Stimulated activated CD8-positive, alpha-beta memory T cell treated with anti-CD3 and anti-CD28 coated beads, Interleukin-2, amount 100 ng/mL, for 48 hours (primary cell): ENCODE measurements at places on chromosomes 1 and 21.

- DNase-seq: no peak
These were observed 19.4 kb downstream of the CLIC6 start for GRCh38 chr21:34688145-34688544.

GRCh38 chr1:14926229-14926628 lies 227.3 kb upstream of the TMEM51 start:
- DNase-seq: no peak

DNA sequence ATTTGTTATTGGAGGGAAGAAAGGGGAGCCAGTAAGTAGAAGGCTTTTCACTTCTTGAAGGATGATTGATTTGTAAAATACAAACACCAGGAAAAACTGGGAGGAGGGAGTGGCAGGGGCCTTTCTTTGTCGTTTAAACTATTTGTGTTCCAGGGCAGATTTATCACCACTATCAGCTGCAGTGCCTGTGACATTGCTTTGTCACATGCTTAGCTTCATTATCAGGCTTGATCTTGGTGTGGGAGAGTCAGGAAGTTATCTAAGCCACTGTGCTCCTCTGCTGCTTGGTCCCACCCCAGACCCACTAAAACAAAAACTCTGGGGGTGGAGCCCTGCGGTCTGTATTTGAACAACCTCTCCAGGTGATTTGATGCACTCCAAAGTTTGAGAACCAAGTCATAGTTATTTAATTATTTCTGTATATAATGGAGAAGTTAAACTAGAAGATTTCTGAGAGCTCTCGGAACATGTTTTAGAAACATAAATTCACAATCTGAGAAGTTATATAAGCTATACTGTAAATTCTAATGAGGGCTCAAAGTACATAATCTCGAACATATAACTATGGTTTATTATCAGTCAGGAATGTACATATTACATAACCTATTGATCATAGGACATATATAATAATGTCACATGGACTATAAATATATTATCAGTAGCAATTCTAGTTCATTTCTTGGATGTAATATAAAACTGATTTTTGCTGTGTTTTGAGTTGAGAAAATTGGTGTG lies 87.9 kb downstream of the CDC14A start:
- DNase-seq: peak; percentile 65

GRCh38 chr1:231636157-231636556 lies 9.6 kb downstream of the DISC1 start:
- no peak for DNase-seq

GRCh38 chr1:12665511-12665910 lies 21.6 kb downstream of the AADACL4 start:
- no peak for DNase-seq

GRCh38 chr1:206551296-206551985 lies 44.1 kb downstream of the RASSF5 start:
- no peak for DNase-seq

DNA sequence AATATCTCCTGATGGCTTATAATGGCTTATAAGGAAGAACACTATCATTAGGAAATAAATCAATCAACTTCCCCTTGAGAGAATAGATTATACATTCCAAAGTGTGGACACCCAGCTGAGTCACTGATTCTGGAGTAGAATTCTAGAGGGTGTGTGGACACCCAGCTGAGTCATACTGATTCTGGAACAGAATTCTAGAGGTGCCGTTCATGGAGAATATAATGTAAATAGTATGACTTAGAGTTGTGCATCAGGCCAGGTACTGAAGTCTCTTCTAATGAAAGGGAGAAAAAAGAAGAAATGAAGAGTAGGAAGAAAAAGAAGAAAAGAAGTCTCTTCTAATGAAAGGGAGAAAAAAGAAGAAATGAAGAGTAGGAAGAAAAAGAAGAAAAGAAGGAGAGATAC lies 2.4 kb upstream of the USP33 start:
- DNase-seq: no peak

- no peak for DNase-seq
These were observed at the start of gene CHI3L1 for GRCh38 chr1:203186446-203187303. Gene CHI3L1, minus strand, starts transcription at chr1:203186704. Its CDS starts 81 bp downstream, at chr1:203186623.

DNA sequence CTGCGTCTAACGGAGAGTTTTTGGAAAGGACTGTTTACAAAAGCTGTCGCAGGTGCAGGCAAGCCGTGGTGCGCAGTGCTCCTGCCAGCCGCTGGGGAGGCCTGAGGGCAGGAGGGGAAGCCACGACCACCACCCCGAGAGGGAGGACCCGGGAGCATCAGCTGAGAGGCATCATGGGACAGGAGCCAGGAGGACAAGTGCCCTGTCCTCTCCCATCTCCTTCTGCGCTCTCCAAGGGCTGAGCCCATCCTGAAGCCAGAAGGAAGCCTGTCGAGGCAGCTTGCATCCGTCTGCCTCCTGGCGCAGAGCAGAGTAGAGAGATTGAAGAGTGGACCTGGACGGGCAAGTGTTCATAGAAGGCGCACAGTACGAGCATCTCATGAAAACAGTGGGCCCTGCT lies 310.9 kb downstream of the KIF26B start:
- DNase-seq: no peak

DNA sequence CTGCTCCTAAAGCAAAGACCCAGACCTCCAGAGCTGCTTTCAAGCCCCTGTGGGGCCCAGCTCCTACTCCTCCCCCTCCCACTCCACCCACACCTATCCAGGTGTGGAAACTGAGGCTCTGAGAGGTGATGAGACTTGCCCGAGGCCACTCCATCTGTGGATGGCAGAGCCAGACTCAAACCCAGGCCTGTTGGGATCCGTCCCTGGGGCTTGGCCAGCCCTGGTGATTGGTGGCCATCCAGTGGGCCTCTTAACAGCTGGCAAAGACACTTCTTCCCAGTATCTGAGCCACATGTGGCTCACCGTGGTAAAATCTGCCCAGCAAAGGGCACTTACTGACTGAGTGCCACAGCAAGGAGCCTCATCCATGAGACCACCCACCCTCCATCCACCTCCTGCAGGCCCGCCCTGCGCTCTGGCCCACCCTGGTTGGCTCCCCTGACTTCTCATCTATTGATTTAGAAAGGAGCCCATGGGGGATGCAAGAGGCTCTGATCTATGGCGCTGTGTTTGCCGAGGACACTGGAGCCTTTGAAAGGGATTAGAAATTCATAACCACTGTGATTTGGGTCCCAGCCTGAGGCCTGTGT lies 398.5 kb downstream of the PTPRU start:
- DNase-seq: no peak

- no peak for DNase-seq
These were observed 154.9 kb upstream of the CD34 start for GRCh38 chr1:208065862-208066261.

GRCh38 chr1:94863297-94863911 lies 43.2 kb downstream of the SLC44A3 start:
- no peak for DNase-seq

DNA sequence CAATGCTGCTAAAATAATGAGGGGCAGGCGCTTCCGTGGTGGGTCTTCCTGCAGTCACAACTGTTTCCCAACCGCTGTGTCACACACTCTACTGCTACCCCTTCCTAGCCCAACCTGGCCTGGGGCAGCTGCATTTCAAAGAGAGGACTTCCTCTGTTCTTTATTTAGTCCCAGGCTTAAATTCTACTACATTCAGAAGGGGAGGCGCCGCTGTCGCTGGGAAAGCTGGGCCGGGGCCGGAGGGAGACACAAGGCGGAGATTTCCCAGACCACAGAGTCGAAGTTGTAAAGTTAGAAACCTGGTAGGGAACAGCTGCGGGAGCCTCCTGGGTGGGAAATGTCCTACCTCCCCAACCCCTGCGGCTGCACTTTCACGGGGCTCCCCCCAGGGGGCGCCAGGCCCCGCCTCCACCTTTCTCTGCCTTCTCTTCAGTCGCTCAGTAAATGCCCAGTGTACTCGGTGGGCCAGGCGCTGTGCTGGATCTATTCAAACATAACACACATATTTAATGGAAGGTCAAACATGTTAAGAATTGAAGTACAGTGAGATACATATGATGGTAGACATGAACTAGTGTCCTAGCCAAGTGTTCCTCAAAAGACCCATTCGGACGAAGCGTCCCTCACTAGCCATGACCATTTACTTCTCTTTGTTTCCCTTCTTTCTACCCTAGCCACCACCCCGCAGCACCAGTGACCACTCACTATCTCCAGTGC lies 23.1 kb downstream of the DYRK3 start:
- peak; percentile 53 for DNase-seq

DNA sequence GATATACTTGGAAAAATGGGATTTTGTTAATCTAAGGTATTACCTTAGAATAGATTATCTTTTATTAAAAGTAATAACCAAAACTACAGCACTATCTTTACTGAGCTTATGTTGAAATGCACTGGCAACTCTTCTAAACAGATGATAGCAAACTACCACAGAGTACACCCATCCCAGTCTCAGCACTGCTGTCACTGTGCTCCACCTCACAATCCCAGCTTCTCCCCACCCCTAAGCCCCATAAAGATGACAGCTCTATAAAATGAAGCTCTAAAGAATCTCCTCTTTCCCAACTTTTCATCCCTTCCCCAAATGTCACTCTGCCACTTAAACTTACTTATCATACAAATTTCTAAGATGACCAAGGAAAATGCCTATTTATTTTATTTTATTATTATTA lies 6.4 kb downstream of the DSTYK start:
- DNase-seq: no peak

DNA sequence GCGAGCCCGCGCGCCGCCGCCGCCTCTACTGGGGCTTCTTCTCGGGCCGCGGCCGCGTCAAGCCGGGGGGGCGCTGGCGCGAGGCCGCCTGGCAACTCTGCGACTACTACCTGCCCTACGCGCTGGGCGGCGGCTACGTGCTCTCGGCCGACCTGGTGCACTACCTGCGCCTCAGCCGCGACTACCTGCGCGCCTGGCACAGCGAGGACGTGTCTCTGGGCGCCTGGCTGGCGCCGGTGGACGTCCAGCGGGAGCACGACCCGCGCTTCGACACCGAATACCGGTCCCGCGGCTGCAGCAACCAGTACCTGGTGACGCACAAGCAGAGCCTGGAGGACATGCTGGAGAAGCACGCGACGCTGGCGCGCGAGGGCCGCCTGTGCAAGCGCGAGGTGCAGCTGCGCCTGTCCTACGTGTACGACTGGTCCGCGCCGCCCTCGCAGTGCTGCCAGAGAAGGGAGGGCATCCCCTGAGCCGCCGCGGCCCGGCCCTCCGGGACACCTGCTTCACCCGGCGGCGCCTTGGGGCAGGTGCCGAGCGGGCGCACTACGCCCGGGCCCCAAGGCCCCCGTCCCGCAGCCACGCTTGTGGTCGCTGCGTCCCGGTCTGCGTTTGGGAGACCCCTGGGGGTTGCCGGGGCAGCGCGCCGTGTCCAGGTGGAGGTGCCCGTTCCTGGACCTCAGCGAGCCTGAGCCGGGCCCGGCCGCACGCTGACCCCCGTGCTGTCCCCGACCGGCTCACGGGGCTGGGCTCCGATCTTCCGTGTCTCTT lies 944 bp downstream of the B3GALT6 start:
- DNase-seq: no peak

DNA sequence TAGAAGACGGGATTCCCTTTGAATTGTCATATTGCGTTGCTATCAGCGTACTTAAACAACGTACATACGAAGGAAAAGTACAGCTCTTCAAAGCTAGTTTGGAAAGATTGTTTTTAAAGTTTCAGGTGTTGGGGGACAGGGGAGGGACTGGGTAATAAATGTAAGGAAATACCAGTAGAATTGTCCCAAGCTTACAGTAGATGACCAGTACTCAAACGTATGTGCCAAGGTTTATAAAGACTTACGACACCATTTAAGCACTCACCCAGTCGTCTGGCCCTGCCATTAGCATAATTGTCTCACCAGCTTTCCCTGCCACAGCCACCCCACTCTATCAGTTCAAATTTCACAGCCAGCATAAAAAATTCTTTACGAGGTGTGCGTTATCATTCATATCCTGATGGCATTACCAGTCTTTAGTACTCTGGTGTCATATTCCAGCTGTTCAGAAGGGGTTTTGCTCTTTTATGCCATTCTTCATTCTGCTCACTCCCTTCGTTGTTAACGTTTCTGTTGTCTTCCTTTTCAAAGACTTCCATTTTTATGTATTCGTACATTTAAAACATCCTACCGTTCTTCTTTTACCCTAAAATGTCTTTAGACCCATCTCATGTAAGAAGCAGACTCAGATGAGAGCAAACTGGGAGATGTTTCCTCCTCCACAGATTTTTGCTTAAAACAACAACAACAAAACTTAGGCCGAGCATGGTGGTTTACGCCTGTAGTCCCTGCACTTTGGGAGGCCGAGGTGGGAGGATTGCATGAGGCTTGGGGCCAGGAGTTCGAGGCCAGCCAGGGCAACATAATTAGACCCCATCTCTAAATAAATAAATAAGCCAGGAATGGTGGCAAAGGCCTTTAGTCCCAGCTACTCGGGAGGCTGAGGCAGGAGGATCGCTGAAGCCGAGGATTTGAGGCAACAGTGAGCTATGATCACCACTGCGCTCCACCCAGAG lies 1.0 kb upstream of the HP1BP3 start:
- DNase-seq: no peak
